ENCODE measurements at places on chromosomes 4 and X.

GRCh38 chr4:126369076-126369475 is 1054.3 kb downstream of the FAT4 start:
- DNase-seq: no peak

DNA sequence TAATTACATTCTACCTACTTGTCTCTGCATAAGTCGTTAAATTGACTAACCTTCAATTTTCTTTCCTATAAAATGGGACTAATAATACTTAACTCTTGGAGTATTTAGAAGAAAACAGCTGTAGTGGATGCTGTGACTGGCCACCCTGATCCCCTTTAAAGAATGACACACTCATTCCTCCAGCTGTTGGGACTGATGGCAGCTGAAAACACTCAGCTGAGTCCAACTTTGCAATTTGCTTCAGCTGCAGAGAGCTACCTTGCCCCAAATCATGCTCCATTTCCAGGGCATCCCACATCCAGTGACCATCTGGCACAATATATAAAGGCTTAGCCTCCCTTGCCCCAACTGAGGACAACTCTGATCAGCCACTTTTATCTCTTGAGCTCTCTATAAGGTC is 89.1 kb downstream of the MID1IP1 start:
- DNase-seq: no peak

DNA sequence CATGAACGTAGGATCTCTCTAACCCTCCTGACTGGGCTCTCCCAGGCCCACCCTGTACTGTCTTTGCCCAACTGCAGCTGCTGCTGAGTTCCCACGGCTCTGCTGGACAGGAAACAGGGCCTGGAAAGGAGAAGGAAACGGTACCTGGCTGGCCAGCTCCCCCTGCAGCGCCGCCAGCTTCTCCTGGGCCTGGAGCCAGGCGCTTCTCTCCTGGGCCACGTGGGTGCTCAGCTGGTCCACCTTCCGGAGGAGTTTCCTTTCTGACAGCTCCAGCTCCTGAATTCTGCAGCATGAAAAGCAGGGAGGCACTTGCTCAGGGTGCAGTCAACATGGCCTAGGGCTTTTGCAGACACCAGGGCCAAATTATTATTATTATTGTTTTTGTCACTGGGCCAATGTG is 6.5 kb downstream of the C4orf50 start:
- DNase-seq: no peak

GRCh38 chr4:3307060-3307459 is 14.2 kb downstream of the RGS12 start:
- no peak for DNase-seq

DNA sequence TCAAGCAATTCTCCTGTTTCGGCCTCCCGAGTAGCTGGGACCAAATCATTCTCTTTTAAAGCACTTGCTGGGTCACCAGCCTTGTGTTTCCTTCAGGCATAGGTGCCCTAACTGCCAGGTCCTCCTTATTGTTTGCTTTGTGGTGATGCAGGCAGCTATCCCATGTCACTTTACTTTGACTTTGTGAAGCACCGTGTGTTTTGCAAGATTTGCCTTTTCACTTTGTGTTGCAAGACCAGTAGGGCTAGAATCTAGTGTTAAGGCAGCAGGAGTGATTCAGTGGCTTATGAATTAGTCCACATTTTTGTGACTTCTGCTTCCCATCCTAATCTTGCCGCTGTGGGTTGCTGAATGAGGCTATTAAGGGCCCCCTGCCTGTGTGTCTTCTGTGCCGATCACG is 20.2 kb downstream of the SYAP1 start:
- no peak for DNase-seq

DNA sequence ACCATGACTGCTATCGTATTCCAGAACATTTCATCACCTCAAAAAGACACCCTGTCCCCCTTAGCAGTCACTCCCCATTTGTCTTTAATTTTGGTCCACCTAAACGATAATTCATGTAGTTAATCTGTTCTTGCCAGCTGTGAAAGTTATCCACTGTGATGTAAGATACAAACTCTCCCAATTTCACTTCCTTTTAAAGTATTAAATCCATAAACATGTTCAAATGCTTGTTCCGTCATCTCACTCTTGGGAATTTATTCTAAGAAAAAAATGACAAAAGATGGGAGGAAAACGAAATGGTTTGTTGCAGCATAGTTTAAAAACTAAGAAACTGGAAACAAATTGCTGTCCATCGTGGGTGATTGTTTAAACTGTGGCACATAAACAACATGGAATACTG is 53.7 kb upstream of the IRF2 start:
- DNase-seq: no peak

GRCh38 chr4:101346351-101347266 is 717 bp downstream of the PPP3CA start:
- DNase-seq: no peak

DNA sequence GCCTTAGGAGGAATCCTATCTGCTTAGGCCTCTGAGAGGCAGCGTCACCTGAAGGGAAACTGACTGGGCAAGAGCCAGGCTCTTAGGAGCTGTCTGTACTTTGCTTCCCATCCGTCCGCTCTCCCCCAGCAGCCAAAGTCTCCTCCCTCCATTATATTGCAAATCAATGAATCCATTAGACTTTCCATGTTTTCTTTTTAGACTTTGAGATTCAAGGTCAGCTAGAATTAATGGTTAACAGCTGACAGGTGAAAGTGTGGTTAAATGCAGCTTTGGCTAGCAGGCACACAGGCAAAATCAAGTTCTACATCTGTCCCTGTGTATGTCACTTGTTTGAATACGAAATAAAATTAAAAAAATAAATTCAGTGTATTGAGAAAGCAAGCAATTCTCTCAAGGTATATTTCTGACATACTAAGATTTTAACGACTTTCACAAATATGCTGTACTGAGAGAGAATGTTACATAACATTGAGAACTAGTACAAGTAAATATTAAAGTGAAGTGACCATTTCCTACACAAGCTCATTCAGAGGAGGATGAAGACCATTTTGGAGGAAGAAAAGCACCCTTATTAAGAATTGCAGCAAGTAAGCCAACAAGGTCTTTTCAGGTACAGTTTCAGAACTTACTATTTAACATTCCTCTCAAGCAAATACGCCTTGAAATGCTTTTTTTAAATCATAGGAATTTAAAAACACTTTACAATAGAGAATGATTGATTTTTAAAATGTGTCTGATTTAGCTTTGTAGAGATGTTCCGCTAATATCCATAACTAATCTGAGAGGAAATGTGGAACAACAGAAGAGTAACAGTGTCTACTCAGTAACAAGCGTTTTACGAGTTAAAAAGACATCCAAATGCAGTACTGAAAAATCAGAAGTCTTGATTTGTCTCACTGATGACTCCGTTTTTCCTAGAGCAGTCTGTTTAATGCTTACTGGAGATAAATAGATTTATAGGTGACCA is at the start of gene F11:
F11 (plus strand) TSS at position 507 of the 970 bp plus-strand sequence. CDS start 948 bp downstream, outside the sequence.
- DNase-seq: no peak

GRCh38 chr4:139950568-139950967 is 203.4 kb downstream of the MAML3 start:
- DNase-seq: no peak

DNA sequence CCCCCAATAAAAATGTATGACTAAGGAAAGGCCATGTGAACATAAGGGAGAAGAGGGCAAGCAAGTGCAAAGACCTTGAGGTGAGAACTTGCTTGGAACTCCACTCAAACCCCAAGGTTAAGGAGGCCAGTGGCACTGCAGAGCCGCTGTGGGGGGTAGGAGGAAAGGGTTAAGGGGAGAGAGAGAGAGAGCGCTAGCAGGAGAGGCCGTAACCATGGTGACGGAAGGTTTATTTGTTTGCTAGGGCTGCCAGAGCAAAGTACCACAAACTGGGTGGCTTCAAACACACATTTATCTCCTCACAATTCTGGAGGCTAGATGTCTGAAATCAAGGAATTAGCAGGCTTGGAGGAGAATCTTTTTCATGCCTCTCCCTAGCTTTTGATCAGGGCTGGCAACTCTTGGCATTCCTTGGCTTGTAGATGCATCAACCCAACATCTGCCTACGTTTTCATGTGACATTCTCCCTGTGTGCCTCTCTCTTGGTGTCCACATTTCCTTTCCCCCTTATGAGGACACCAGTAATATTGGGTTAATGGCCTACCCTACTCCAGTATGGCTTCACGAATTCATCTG is 35.2 kb downstream of the SMIM20 start:
- no peak for DNase-seq

DNA sequence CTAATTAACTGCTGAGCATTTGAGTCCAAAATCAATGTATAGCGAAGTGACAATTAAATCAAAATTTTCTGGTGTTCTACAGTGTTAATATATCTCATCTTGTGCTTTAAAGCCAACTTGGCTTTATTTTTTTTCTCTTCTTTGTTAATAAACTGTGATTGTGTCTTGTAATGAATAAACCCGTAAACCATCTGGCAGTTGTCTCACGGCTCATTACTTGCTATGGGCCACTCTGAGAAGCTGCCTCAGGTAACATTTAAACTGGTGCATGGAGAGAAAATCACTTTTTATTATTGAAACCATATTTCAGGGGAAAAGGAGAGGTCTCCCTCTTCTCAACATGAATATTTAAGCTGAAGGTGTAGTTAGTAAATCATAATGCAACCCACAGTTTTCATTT is 694.0 kb downstream of the KCTD8 start:
- DNase-seq: no peak
